Progenitor cell of endocrine pancreas (in vitro differentiated cells): ENCODE measurements at places on chromosomes 5 and 9.

- DNase-seq, result no peak
These were observed 3.2 kb downstream of the SH3PXD2B start for GRCh38 chr5:172450861-172451695.

GRCh38 chr5:78750281-78750680, 101.7 kb upstream of the LHFPL2 start:
- DNase-seq, result no peak

DNA sequence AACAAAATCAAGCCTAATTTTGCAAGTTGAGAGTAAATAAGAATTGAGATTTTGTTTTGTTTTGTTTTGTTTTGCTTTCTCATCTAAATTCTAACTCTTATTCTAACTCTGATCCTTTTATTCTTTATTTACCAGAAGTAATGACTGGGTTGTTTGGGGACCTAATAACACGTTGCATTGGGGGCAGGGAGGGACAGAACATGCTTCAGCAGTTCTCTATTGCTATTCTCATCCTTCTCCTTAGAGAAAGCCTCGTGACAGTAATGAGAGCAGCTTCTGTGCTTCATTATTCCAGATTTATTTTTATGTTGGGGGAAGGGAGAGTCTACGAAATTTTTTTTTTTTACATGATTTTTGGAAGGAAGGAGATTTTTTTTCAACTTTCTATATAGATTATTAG, 21.1 kb downstream of the CPEB4 start:
- no peak for DNase-seq

DNA sequence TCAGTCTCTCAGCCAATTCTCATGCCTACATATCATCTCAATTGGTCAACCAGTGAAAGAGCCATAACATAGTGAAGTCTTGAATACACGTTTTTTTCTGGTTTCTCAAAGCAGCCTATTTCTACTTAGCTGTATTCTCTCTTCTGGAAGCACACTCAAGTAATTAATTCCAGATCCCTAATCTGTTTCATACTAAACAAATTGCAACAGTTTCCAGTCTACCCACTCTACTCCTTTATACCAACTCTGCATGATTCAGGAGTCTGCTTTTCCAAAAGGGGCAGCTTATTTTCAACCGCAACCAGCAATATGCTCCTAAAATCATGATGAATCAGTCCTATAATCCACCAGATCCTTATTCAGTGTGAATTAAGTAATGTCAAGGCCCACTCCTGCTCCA, 211.7 kb downstream of the TLE1 start:
- no peak for DNase-seq

- no peak for DNase-seq
These were observed 99.5 kb downstream of the LHFPL2 start for GRCh38 chr5:78549043-78549442.

GRCh38 chr9:108093773-108094675, 604.5 kb upstream of the KLF4 start:
- no peak for DNase-seq
